G401 (cell line): ENCODE measurements at places on chromosomes 13 and 19.

DNA sequence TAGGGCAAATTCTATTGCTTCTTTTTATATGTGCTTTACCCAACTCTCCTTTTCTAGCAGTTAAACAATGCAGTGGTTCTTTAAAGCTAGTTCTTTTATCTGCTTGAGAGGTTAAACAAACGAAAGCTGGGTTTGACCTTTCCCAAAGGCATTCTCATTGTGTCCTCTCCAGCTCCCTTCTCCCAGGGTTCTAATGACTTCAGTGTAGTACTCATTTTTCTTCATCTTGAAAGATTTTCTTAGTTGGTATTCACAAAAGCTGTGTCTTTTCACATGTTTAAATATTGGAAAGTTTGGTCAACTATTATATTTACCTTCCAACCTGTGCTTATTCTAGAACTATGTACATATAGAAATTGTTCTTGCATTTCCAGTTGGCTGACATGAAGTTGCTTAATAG, 1.5 kb downstream of the WASF3 start:
- DNase-seq, result no peak

GRCh38 chr19:13001502-13002165, 6.4 kb downstream of the NFIX start:
- DNase-seq, result peak; percentile 86

DNA sequence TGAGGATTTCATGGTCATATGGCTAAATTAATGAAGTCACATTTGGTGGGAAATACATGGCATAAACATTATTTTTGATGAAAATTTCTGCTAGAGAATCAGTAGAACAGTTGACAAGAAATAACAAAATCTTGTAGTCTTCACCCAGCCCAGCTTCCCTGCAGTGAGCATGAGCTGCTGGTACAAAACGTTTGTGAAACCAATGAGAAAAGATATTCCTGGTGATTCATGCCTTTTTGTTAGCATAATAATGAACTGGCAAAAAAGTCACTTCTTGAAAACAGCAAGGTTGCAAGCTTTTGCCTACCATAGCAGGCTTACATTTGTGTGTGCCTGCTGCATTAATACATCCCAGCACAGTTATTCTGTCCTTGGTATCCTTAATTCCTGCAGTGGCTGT, 475.9 kb upstream of the HTR2A start:
- no peak for DNase-seq

DNA sequence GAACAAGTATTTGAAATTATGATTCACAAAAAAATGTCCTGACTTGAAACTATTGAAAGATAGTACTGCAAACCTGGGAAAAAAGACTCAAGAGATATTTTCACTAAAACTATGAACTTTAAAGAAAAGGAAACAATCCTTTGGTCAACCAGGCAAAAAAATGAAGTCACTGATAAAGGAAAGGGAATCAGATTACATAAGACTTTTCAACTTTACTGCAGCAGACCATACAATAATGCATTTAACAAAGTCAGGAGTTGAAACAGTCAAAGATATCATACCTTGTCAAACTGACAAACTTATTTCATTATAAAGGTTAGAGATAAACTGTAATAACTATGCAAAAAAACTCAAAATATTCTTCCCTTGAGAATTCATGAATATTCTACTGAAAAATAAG, 361.6 kb downstream of the DLEU7 start:
- DNase-seq, result no peak

DNA sequence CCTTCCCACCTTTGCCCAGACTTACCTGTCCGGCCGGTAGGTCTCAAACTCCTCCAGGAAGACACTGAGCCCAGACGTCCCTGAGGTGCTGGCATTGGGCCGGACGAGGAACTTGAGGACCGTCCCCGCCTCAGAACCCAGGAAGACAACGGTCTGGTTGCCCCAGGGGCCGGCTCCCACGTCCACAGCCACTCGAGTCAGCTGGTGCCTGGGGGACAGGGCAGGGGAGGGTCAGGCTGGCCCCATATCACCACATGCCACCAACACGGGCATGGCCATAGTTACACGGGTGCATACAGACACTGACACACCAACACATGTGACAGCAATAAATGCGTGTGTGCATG, 8.4 kb upstream of the LRG1 start:
- DNase-seq, result no peak
